ENCODE measurements at places on chromosomes 2 and 18.

DNA sequence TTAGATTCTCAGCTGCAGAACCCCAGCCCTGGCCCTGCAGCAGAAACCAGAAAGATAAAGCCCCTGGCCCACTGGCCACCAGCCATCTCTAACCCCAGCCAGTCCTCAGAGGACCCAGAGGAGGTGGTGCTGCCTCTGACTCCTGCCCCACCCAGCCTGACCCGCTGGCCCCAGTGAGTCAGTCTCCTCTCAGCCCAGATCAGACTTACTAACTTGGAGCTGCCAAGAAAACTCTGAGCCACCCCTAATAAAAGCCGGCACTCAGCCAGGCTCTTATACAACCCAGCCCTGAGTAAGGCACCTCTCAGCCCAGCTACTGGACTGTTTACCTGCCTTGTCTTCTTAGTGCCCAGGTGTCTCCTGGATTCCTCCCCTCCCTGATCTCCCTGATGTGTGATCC lies 2.0 kb downstream of the SLC14A2 start:
- DNase-seq: no peak

DNA sequence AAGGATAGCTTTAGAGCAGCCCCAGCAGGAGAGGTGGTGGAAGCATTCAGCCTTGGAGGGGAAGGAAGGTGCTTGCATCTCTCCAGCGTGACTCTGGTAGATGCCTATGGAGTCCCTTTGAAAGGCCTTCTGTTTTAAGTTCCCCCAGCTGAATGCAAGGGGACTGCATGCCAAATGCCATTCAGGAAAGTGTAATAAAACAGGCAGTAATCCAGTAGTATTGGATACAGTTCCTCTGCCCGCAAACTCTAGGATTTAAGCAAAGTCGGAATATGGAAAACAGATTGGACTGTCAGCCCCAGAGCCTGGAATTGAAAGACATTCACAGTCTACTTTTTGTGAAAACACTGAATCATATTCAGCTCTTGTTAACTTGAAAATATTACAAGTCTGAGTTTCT lies 125.2 kb upstream of the GAREM1 start:
- DNase-seq: no peak

DNA sequence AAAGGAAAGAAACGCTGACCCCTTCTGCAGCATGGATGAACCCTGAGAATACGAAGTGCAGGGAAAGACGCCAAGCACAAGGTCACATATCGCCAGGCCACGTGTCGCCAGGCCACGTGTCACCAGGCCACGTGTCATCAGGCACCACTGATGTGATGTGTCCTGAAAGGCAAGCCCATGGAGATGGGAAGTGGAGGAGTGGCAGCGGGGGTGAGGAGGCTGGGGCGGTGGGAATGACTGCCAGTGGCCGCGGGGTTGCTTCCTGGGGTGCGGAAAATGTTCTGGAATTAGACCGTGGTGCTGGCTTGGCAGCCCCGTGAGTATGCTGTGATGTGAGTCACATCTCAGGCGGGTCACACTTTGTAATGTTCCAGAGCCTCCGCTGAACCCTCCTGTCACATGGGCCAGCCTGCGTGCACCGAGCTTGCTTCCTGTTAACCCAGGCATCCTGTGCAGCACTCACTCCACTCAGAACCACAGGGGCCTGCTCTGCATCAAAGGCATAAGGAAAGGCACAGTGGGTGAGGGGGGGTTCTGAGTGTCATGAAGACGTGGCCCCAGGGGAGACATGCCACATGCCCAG lies 39.0 kb downstream of the SLC66A2 start:
- peak; percentile 22 for DNase-seq

- no peak for DNase-seq
Observed at GRCh38 chr18:12393510-12393909, 14.2 kb upstream of the PRELID3A start.

DNA sequence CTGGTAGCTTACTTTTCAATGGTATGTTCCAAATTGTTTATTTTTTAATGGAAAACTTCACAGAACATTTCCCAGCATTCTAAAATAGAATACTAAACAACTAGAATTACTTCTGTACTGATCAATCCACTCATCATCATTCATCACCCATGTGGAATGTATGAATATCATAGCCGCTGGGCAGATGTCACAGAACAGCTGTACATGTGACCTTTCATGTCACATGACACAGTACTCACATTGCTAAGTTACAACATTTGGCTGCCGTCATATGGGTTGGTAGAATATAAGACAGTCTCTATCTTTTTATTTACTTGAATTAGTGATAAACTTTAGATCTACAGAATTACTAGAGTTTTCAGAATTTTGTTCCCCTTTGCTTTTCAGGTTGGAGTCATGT lies 387.6 kb downstream of the ZEB2 start:
- no peak for DNase-seq

GRCh38 chr2:46302005-46302695 lies 4.9 kb downstream of the EPAS1 start:
- no peak for DNase-seq

- no peak for DNase-seq
Observed at GRCh38 chr2:173521450-173522192, 166.9 kb downstream of the CDCA7 start.

GRCh38 chr2:151947813-151948165 lies 119.6 kb upstream of the ARL5A start:
- no peak for DNase-seq

DNA sequence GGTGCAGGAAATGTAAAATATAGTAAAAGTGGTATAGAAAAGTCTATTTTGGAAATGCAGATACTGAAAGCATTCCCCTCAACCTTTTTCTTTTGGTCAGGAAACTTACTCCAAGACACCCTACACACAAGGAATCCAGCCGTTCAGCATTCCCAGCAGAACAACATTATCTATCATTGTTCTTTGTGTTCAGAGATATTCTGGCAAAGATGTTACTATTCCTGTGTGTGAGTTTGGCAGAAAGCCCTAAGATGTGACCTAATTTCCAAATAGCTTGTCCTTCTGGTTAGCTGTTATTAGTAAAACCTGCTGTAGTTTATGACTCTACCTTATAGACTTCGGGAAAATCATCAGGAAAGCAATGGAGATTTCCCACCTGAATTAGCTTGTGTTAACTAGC lies 78.1 kb upstream of the PELI1 start:
- no peak for DNase-seq

- DNase-seq: no peak
Observed at GRCh38 chr18:48802543-48803290, 148.0 kb downstream of the SMAD7 start.

GRCh38 chr2:189012351-189012750 lies 38.2 kb downstream of the COL3A1 start:
- DNase-seq: no peak

GRCh38 chr2:118661179-118661578 lies 186.3 kb downstream of the EN1 start:
- no peak for DNase-seq

GRCh38 chr18:9335697-9336045 lies 1.1 kb downstream of the TWSG1 start:
- DNase-seq: no peak

- no peak for DNase-seq
Observed at GRCh38 chr2:15170070-15170775, 390.9 kb downstream of the NBAS start.

GRCh38 chr2:31411771-31412170 lies 2.8 kb downstream of the XDH start:
- no peak for DNase-seq

DNA sequence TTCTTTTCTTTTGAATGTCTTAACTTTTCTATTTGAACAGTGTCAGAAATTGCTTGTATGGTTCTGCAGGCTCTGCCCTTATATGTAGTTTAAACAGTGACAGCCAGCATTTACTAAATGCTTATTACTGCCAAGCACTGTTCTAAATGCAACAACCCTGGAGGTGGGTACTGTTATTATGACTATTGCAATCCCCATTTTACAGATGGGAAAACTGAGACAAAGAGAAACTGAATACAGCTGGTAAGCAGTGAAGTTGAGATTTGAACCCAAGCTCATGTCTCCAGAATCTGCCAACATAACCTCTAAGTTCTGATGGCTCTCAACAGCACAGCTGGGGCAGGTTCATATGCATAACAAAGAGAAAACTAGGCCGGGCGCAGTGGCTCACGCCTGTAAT lies 105.7 kb upstream of the GATA6 start:
- no peak for DNase-seq

DNA sequence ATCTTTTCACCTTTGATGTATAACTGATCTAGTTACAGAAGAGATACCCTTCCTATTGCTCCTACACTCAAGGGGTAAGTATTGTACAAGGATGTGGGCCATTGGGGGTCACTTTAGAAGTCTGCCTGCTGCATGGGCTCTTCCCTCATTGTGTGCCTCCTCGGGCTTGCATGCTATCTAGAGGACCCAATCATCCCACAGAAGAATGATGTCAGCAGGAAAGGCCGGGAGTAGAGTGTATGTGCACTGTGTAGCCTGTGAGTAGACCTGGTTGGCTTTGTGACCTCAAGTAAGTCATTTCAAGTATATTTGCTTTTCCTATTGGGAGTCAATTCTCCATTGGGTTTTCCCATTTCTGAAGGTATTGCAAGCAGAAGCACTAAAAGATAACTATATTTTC lies 129.5 kb upstream of the TRIB2 start:
- DNase-seq: no peak

GRCh38 chr2:189555232-189555631 lies 25.4 kb downstream of the SLC40A1 start:
- DNase-seq: no peak

- DNase-seq: no peak
Observed at GRCh38 chr2:128026448-128027277, 1.2 kb downstream of the SAP130 start.

- DNase-seq: no peak
Observed at GRCh38 chr2:103288696-103289095, 526.9 kb downstream of the TMEM182 start.

DNA sequence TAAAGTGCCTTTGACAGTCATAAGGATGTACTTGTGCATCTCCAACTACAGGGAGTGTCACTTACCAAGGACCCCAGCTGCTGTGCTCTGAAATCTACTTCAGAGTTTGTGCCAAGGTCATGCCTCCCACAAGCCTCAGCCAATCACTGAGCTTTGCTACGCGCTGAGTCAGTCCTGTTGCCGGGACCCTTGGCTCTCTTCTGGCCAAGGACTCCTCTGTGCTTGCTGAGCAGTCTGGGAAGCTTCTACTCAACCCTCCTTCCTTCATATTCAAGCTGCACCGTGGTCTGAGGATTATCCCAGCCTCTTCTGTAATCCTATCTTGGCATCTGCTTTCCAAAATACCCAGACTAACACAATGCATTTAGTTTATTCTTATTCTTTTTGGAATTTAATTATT lies 398.9 kb upstream of the FANCL start:
- DNase-seq: no peak

- DNase-seq: no peak
Observed at GRCh38 chr18:57023275-57023882, 123.5 kb upstream of the BOD1L2 start.

DNA sequence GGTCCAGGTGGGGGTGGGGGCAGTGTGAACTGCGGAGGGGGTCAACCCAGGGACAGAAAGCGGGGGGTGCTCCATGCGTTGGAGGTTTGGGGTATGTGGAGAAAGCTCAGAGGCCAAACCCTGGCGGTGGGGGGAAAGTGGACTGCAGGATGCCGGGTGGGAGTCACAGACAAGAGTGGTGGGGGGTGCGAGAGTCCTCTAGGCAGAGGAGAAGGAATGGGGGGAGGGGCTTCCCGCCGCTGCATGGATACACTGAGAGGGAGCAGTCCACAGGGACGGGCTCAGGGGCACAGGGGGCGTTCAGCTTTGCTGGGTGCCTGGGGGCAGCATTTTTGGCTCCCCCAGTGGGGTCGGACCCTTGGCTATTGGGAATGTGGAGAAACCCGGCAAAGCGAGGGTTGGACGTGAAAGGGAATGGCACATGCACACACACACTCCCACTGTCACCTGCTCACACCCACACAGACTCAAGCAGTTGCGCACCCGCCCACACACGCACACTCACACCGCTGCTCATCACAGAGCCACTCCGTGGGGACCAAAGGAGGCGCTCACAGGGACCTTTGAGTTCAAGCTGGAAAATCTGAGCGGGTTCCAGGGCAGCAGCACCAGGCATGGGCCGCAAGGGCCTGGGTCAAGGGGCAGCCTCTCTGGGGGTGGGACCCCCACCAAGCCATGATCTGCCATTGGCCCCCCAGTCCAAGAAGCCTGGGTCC lies 7.7 kb downstream of the GBX2 start:
- no peak for DNase-seq

DNA sequence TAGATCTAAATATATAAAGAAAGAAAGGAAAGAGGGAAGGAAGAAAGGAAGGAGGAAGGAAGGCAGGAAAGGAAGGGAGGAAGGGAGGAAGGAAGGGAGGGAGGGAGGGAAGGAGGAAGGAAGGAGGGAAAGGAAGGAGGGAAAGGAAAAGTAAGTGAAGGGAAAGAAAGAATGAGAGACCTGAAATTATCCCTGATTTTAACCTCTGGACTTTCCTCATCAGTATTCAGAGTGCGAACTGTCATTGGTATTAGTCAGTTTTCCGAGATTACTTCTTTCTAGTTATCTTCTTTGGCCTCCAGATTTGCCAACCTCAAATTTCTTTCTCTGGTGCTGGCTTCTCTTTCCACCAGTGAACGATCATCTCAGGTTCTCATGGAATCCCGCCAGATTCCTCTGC lies 215.5 kb upstream of the FN1 start:
- DNase-seq: no peak

DNA sequence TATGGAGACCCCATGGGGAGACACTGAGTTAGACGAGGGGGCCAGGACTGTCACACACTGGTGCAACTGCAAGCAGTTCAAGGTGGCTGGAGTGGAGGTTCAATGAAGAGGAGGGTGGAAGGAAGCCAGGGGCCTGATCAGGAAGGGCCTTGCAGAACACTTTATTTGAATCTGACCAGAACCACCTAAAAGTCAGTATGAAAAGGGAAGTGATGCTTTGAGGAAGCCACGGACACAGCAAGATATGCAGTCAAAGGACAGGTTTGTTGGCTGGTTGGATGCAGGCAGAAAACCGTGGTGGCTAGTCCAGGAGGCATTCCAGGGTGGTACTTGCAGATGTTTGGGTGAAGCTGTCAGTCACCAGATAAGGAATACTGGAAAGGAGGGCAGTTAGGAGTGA lies 3.5 kb upstream of the FAM124B start:
- DNase-seq: no peak

DNA sequence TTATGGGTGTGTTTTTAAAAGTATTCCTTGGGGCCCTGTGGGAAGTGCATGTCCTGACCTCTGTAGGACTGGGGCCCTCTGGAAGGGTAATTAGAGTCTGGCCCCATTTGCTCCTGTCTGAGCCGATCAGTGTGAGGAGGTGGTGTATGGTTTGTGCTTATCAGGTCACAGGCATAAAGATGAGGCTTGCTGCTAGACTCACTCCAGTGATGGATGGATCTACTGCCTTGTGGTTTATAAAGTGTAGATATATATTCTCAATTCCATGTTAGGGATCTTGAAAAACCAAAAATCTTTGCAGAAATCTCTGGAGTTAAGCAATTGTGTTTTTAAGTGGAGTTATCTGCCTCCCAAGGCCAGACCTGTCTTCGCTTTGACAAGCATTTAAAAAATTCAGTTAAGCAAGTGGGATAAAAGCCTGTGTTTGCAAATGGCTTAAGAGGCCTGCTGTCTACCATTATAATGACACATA lies 182.4 kb downstream of the PTPRM start:
- DNase-seq: no peak

DNA sequence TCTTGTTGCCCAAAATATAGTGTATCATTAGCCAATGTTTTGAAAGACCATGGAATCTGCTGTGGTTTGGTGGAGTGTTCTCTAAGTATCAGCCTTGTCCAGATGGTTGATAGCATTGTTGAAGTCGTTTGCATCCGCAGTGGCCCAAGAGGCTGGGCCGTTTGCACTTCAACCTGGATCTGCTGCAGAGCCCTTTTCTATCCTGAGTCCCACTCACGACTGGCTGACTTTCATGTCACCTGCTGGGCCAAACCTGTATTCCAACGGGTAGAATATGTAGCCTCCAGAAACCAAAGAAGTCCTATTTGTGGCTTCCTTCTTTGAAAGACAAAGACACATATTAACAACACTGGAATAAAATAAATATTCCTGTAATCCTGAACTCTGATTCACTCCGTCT lies 1154.1 kb downstream of the RPIA start:
- no peak for DNase-seq

All from stimulated activated CD4-positive, alpha-beta T cell treated with anti-CD3 and anti-CD28 coated beads, Interleukin-2, amount 100 ng/mL, for 4 hours (primary cell).